Fibroblast of skin of left biceps (primary cell): ENCODE measurements at places on chromosomes 1 and 21.
A peak's percentile ranks its signal among the peaks of the same experiment; 100 is the strongest.

DNA sequence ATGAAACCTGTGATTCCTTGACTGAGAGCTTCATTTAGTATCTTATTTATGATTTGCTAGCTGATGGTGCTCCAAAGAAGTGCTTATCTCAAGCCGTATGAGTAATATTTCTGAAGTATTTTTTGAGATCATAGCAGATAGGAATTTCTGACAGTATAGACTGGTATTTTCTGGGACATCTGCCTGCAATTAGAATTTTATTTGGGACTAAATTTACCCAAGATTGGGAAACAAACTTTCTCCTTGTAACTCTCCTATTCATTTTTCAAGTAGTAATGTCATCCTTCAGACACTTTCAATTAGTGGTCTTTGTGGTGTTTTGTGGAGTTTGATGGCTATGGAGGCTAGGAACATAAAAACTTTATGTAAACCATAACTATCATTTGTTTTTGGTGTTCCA lies 597.2 kb upstream of the ZP4 start:
- DNase-seq: peak; percentile 62

- no peak for DNase-seq
Observed at GRCh38 chr1:42210421-42211133, 46.0 kb upstream of the GUCA2A start.

DNA sequence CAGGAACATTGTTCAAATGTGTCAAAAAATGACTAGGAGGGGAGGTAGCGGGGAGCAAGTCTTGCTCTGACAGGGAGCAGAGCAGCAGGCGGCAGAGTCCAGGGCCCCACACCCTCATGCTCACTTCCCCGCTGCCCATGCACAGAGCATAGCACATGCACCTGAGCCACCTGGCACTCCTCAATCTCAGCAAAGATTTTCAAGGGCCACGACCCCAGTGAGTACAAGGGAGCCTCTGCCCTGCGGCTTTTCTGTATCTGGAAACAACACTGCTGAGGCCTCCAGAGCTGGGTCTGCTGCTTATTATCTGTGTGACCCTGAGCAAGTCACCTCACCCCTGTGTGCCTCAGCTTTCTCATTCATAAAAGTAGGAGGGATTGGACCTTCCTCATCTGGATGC lies 1.1 kb upstream of the GJB3 start:
- no peak for DNase-seq

GRCh38 chr1:11841245-11842153 lies 6.1 kb downstream of the NPPA start:
- no peak for DNase-seq
